ENCODE measurements at places on chromosomes 7 and 10. TPM values are rescaled to one million over a fixed set of nuclear protein-coding genes. Genes with fewer than 3 reads are reported as not detected.

DNA sequence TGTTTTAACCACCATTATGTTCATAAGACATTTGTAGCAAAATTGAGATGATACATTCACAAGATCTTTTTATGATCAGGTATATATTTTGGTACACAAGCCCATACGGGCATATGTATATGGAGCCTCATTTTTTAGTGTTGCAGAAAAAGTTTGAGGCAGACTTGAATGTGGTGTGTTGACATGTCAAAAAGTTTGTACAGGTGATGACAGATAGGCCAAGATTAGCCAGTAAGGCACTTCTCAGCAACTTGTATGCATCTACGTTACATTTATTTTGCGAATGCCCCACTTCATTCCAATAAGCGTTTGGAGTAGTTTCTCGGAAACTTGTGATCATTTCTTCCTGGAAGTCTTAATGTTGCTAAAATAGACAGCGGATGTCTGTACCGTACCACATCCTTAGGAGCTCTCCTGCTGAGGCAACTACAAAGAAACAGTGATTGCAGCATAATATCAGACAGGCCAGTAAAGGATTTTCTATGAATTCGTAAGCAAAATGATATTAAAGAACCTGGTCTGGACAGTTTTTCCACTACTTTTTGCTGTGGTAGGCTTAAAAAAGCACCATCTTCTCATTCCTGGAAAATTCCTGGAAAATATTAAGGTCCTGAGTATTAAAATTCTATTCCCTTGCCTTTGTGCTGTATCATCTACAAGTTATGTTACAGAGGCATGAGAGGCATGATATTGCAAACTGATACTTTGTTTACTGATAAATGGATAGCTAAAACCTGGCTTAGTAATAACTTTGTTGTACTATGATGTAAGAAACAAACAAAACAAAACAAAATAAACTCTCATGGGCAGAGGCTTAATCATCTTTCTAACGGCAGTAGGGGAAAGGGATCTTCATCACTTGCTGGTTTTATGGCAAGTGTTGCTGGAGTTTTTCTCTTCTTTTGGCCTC, 153.6 kb downstream of the HDAC9 start:
- DNase-seq, result no peak

DNA sequence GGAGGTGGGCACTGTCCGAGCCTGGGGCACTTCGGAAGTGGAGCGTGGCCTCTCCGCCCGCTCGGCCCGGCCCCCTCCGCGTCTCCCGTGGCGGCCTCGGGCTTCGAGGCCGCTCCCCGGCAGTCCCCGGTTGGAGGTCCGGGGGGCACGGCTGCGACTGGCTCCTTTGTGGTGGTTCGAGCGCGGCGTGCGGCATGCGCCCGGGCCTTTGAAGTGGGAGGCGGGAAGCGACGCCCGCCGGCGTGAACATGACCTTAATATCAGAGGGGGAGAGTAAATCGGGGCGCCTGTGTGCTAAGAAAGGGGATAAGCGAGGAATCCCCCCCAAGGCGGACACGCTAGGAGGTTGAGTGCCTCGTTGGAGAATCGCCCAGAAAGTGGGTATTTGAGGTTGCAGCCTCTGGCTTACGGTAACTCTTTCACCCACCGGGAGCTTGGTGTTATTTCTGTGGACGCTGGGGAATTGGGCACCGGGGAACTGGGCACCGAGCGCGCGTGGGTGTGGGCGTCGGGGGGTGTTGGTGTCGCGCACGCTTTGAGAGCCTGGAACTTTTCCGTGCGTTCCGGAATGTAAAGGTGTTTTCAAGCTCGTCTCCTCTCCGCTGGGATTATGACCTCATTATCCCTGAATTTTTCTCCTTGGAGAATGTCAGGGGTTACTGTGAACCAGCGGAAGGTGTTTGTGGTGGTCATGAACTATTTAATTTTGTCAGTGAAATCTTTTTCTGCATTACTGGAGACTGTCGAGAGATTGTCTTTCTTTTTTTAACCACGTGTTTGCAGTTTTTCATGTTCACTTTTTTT, 660 bp downstream of the SUV39H2 start:
- DNase-seq, result no peak

DNA sequence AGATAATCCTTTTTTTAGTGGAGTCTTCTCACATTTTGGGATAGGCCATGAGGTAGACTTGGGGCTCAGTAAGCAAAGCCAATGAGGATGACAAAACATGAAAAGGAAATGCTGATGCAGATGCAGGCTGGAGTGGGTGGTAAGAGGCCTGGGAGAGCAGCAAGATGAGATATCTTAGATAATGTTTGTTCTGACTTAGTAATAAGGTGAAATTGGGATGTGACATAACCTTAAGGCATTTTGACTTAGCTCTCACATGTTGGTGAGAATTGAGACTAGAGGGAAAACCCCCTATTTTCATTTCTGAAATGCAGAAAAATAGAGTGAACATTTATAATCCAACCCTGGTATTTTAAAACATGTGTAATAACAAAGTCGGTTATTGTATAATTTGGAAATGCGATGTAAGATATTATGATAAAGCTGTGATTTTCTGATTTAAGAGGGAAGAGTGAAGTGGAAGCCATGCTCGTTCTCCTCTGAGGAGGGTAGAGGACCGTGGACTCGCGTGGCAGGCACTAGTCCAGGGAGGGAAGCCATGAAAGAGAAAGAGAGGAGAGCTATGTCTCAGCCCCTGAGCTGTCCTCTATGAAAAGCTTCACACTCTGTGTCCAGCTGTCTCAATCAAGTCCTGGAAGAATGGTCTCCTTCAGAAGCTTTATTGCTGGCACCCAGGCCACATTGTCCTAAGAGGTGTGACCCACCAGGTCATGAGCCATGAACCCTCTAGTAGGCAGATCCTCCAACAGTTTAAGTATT, 57.3 kb downstream of the ST7 start:
- DNase-seq, result no peak

DNA sequence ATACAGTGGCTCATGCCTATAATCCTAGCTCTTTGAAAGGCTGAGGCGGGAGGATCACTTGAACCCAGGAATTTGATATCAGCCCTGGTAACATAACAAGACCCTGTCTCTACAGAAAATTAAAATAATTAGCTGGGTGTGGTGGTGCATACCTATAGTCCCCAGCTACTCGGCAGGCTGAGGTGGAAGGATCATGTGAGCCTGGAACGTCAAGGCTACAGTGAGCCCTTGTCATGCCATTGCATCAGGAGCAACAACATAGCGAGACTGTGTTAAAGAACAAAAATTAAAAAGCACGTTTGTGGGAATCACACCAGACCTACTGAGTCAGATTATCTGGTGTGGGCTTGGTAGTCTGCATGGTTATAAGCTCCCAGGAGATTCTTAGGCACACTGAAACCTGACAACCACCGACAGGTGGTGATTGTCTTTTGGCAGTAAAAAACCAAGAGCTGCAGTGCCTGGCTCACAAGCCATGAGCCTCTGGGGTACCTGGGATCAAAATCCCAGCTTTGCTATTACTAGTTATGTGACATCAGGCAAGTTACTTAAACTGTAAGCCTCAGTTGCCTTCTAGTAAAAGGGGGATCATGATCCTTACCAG, 146.9 kb downstream of the SND1 start:
- no peak for DNase-seq

DNA sequence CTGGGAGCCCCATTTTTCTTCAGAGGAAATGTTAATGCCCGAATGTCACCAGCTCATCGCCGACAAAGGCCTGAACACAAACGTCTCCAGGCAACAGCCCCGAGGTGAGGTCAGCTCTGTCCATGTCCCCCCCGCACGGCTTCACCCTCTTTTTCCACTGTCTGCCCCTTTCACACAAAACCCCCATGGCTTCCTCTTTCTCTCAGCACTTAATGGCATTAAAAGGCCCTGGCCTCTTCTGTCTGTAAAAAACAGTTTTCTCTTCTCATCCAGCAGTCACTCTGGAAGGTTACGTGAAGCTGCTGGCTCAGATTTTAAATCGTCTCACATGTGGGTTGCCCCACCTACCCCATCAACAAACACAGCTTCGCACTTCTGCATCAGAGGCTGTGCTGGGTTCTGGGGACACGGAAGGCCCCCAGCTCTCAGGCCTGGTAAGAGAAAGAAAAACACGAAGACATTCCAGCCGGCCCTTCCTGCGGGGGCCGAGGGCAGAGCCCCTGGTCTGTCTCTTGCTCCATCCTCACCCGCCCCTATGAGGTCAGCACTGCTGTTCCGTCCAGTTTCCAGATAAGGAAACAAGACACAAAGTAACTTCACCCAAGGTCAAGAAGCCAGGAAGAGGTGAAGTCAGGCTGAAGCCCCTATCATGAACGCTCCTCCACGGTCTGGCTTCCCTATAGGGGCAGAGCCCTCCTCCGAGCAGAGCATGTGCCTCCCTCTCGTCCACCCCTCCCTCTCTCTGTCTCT, 91.1 kb upstream of the PDGFA start:
- no peak for DNase-seq

Gene EN2
- 0.98 TPM for total RNA-seq

Gene SYT15B
- total RNA-seq, result 17.9 TPM

Gene ADARB2
- total RNA-seq, result 3.4 TPM

DNA sequence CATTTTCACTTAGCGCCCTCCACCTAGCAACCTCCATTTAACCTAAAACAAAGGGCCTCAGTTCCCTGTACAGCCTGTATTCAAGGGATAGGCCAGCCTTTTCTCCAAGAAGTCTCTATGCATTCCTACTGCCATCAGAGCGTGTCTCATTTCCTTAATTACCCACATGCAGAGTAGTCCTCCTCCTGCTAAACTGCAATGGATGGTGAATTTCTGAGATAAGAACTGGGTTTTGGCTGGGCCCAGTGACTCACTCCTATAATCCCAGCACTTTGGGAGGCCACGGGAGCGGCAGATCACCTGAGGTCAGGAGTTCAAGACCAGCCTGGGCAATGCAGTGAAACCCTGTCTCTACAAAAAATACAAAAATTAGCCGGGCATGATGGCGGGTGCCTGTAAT, 71.1 kb upstream of the GPR158 start:
- no peak for DNase-seq

GRCh38 chr7:103989785-103990767, 618 bp upstream of the RELN start:
- DNase-seq, result no peak

- no peak for DNase-seq
These were observed 79.9 kb upstream of the RHEB start for GRCh38 chr7:151599401-151600227.

DNA sequence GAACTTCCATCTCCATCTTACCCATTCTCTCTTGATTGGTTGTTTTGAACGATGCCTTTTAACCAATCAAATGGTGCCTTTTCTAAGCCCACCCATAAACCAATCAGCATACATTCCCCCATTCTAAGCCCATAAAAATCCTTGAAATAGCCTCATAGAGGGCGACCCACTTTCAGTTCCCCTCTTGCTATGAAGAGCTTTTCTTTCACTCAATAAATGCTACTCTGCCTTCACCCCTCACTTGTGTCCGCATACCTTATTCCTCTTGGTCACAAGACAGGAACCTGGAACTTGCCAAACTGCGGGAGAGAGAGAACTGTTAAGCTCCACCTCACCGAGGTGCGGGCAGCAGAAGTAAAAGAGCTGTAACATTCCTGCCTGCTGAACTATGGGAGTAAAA, 1602.0 kb upstream of the LRRTM3 start:
- DNase-seq, result no peak

- no peak for DNase-seq
These were observed 8.8 kb downstream of the TSPAN15 start for GRCh38 chr10:69459893-69460575.

Gene TMEM196
- not detected for total RNA-seq

- DNase-seq, result no peak
These were observed 289.5 kb downstream of the XPNPEP1 start for GRCh38 chr10:109633846-109634245.

- DNase-seq, result no peak
These were observed 24.6 kb upstream of the MRPS33 start for GRCh38 chr7:141039376-141039775.

DNA sequence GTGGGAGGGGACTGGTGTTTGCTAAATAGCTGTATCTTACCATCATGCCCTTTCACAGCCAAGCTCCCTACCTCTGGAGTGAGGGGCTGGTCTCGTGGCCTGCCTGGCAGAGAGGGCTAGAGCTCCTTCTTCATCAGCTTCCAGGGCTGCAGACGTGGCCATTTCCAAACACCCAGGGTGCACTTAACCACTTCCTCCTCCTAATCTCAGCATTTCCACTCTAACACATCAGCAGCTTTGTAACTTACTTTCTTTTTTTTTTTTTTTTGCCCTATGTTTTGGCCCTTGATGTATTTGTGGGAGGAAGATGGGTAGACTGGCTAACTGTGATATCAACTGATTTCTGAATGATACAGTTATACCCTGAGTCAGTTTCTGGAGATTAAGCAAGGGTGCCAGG, 27.4 kb downstream of the LRRC4 start:
- no peak for DNase-seq

GRCh38 chr10:101063050-101063525, 1.3 kb downstream of the KAZALD1 start:
- no peak for DNase-seq

Gene LIPF
- not detected for total RNA-seq

Gene ZNF3
- total RNA-seq, result 16.7 TPM

GRCh38 chr10:62437696-62438095, 63.5 kb downstream of the ZNF365 start:
- DNase-seq, result no peak

DNA sequence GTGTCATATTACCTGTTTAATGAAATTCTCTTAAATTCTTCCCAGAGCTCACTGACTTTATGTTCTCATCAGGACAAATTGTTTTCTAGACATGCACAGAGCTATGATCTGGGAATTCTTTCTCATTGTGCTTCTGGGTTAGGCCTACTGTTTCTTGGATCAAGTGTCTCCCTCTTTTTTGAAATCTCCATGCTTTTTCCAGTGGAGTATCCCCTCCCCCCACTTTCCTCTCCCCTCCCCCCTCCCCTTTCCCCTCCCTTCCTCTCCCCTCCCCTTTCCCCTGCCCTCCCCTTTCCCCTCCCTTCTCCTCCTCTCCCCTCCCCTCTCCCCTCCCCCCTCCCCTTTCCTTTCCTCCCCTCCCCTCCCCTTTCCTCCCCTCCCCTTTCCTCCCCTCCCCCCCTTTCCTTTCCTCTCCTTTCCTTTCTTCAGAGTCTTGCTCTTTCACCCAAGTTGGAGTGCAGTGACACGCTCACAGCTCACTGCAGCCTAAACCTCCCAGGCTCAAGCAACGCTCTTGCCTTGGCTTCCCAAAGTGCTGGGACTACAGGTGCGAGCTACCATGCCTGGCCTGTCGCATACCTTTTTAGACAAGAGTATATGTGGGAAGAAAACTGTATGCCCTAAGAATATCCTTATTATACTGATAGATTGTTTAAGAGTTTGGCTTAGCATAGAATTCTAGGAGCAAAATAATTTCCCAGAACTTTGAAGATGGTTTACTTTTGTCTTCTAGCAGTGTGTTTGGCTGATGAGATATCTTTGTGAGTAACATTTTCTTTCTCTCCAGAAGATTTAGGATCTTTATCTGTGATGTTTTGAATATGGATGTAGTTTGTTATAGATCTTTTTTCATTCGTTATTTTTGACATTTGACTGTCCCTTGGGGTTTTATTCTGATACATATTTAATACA, 2.5 kb downstream of the DYNC2I1 start:
- DNase-seq, result no peak

- DNase-seq, result no peak
These were observed 24.1 kb upstream of the CARD11 start for GRCh38 chr7:3067606-3068380.

GRCh38 chr10:73799899-73800559, 11.4 kb downstream of the NDST2 start:
- DNase-seq, result no peak
